ENCODE measurements at places on chromosomes 7 and 10. TPM values are rescaled to one million over a fixed set of nuclear protein-coding genes. Genes with fewer than 3 reads are reported as not detected.

VENTX gene
- not detected for total RNA-seq

PTPRN2 gene
- total RNA-seq = 0.28 TPM

FRAT1 gene
- 1.3 TPM for total RNA-seq

NAT16 gene
- total RNA-seq = not detected

FBXO24 gene
- total RNA-seq = 0.21 TPM
